ENCODE measurements at places on chromosomes 5 and 9. TPM values are rescaled to one million over a fixed set of nuclear protein-coding genes. Genes with fewer than 3 reads are reported as not detected.

The NMUR2 gene
- total RNA-seq = not detected

The SEMA4D gene
- total RNA-seq = 120 TPM

The BTNL3 gene
- not detected for total RNA-seq

The C9orf153 gene
- 0.18 TPM for total RNA-seq

DNA sequence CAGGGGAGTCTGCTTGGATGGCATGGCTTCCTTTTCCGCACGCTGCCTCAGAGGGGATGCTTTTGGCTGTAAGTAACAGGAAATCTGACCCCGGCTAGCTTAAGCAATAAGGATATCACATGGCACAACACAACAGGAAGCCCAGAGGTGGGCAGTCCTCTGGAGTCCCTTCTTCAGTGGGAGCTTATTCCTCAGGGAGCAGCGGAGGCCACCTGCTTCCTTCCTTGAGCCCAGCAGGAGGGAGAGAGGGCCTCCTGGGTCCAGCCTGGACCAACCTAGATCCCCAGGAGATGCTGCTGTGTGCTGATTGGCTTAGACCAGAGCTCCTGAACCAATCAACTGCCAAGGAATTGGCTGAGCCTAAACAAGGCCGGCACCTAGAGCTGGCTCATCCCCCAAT, 66.3 kb downstream of the C9orf50 start:
- DNase-seq = no peak

- no peak for DNase-seq
Measured at GRCh38 chr9:99197987-99198386, 23.8 kb downstream of the ALG2 start.

DNA sequence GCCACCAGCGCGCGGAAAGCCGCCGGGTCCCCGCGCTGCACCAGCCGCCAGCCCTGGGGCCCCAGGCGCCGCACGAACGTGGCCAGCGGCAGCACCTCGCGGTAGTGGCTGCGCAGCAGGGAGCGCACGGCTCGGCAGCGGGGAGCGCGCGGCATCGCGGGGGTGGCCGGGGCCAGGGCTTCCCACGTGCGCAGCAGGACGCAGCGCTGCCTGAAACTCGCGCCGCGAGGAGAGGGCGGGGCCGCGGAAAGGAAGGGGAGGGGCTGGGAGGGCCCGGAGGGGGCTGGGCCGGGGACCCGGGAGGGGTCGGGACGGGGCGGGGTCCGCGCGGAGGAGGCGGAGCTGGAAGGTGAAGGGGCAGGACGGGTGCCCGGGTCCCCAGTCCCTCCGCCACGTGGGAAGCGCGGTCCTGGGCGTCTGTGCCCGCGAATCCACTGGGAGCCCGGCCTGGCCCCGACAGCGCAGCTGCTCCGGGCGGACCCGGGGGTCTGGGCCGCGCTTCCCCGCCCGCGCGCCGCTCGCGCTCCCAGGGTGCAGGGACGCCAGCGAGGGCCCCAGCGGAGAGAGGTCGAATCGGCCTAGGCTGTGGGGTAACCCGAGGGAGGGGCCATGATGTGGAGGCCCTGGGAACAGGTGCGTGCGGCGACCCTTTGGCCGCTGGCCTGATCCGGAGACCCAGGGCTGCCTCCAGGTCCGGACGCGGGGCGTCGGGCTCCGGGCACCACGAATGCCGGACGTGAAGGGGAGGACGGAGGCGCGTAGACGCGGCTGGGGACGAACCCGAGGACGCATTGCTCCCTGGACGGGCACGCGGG, at the start of gene TERT:
TSS of gene TERT (minus strand) at position 234 of the 815 bp plus-strand sequence. CDS start at position 155, 79 bp downstream.
- no peak for DNase-seq

GRCh38 chr5:135600971-135601381, 22.2 kb upstream of the CXCL14 start:
- DNase-seq = no peak

GRCh38 chr9:24051587-24051986, 225.5 kb upstream of the ELAVL2 start:
- DNase-seq = no peak

DNA sequence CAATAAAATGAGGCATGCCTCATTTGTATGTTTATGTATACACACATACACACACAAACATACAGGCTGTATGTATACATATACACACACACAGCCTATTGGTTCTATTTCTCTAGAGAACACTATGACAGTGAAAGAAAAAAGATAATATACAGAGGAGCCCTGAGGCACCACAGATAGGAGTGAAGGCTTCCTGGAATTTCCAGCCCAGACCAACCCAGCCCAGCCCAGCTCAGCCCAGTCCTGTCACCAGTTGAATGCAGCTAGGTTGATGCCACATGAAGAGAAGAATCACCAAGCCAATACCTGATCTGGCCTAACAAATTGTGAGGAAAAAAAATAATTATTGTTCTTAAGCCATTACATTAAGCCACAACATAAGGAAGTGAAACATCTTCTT, 126.9 kb upstream of the PDE4D start:
- DNase-seq = no peak

DNA sequence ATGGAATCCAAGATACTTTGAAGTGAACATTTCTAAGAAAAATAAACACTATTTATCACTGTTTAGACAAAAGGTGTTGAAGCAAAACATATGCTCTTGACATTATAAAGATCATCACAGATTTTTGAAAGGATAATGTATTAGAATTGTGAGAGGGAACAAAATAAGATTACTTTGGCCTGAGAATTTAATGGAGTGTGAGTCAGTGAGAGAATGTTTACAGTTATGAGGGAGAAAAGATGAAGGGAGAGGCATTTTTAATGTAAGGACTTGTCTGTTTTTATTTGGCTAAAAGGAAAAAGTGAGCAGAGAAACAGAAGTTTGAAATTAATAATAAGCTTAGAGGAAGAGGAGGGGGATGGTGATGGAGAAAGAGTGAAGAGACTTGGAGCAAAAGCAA, 1010.1 kb downstream of the EFNA5 start:
- DNase-seq = no peak

Measured in GM12878 (cell line).